ENCODE measurements at places on chromosomes 7 and 10.

GRCh38 chr10:88017781-88018180, 154.4 kb downstream of the PTEN start:
- DNase-seq = no peak

GRCh38 chr7:47066976-47067614, 514.8 kb downstream of the TNS3 start:
- no peak for DNase-seq

GRCh38 chr7:118250860-118251494, 26.5 kb downstream of the ANKRD7 start:
- DNase-seq = no peak

GRCh38 chr7:1103009-1103788, 15.3 kb downstream of the GPER1 start:
- no peak for DNase-seq

GRCh38 chr7:106870983-106871410, 5.9 kb downstream of the PIK3CG start:
- no peak for DNase-seq

GRCh38 chr7:100352984-100353684, 4.8 kb upstream of the PILRB start:
- DNase-seq = no peak

- no peak for DNase-seq
Measured at GRCh38 chr10:48461623-48462481, 143.0 kb downstream of the ARHGAP22 start.

GRCh38 chr10:129879655-129880054, 84.4 kb downstream of the EBF3 start:
- no peak for DNase-seq

DNA sequence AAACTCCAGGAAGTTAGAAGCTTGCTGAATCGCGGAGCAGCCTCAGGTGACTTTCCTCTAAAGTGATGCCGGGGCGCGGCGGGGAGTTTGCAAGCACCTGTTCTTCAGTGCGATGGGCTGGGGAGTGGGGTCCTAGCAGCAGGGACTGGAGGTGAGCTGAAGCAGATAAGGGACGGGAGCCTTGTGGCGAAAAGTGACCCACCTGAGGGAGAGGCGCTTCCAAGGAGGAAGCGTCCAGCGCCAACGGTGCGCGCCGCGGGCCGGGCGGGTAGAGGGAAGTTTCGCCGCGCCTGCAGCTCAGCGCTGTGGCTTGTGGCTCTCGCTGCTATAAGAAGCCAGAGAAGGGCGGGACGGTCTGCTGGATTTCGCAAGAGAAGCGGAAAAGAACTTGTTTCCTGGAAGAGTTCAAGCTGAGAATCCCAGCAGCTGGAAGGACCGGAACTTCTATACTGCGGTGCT, at the start of gene STEAP4:
STEAP4 (minus strand) TSS at position 305 of the 459 bp plus-strand sequence. CDS start 22,625 bp downstream, outside the sequence.
- no peak for DNase-seq

DNA sequence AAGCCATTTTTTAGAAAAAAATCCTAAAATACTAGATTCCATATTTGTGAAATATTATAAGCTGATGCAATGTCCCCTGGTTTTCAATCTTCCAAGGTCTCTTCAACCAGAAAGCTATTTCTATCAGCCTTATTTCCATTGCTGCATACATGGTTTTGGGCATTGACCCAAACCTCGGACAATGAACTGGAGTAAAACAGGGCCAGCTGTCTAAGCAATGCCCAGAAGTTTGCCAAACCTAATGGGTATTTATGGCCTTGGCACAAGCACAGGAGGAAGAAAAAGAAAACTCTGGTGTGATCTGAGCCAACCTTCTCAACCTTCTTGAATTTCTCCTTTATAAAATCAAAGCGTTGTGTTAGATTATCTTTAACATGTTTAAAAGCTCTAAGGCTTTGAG, 402.3 kb downstream of the DNAJB9 start:
- DNase-seq = peak; percentile 19

DNA sequence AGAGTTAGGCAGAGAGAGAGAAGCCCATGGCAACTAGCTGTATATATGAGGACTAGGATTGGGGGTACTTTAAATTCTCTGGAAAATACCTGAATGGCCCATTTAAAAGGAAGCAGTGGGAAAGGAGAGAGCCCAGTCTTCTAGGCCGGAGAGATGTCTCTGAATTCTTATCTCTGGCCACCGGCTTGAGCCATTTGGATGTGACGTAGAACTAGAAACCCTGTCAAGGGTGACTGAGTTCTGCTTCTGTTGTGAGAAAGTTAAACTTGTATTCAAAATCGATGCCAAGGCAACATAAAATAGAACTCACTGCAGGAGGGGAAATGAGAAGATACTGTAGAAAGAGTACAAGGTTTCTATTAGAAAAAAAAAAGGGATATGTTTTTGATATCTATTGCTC, 6.3 kb upstream of the GSTK1 start:
- DNase-seq = no peak
